ENCODE measurements at places on chromosomes 4 and X. TPM values are rescaled to one million over a fixed set of nuclear protein-coding genes. Genes with fewer than 3 reads are reported as not detected.

Gene STBD1
- total RNA-seq = 2.1 TPM

Gene SOD3
- total RNA-seq = 15.0 TPM

Gene CPZ
- 8.5 TPM for total RNA-seq

Gene ATP8A1
- total RNA-seq = 87.0 TPM

Gene REELD1
- total RNA-seq = 1.1 TPM

Gene DOCK11
- total RNA-seq = 68.9 TPM

Gene UBA6
- 114 TPM for total RNA-seq

Gene GC
- total RNA-seq = not detected

Gene ABCD1
- 18.7 TPM for total RNA-seq

GRCh38 chrX:151973851-151974335 is 583 bp downstream of the GABRE start:
- H3K4me3 ChIP-seq = peak overlapping the region; percentile 43
- H3K36me3 ChIP-seq = no peaks in the 10 kb centered on the region
- DNase-seq = no peak
- H3K27ac ChIP-seq = no peak overlapping the region

DNA sequence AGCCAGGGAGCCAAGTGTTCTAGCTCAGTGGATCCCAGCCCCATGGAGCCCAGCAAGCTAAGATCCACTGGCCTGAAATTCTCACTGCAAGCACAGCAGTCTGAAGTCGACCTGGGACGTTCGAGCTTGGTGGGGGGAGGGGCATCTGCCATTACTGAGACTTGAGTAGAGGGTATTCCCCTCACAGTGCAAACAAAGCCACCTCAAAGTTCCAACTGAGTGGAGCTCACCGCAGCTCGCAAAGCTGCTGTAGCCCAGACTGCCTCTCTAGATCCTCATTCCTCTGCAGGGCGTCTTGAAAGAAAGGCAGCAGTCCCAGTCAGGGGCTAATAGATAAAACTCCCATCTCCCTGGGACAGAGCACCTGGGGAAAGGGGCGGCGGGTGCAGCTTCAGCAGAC is 226.3 kb downstream of the ZIC3 start:
- DNase-seq = no peak
- H3K4me3 ChIP-seq = no peak overlapping the region
- H3K36me3 ChIP-seq = no peaks in the 10 kb centered on the region
- no peak overlapping the region for H3K27ac ChIP-seq
- H3K27me3 ChIP-seq = no peaks in the 10 kb centered on the region

DNA sequence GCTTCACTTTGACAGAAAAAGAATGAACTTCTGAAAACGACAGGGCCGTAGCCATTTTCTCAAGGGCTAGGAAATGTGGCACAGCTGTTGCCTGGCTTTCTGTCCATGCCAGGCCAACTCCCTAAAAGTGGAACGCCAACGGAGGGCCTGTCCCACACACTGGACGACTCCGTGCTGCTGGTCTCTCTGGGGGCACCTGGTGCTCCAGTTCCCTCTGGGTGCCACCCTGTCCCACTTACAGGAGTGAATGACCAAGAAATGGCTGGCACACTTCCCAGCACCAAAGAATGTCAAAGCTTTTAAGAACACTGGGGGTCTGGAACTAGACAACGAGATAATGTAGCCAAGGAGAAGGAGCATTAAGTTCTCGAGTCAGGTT is 40.9 kb downstream of the GATB start:
- H3K4me3 ChIP-seq = no peak overlapping the region
- H3K27ac ChIP-seq = no peak overlapping the region
- no peaks in the 10 kb centered on the region for H3K4me1 ChIP-seq
- no peak for DNase-seq
- peaks cover 6% of the 10 kb centered on the region for H3K36me3 ChIP-seq

DNA sequence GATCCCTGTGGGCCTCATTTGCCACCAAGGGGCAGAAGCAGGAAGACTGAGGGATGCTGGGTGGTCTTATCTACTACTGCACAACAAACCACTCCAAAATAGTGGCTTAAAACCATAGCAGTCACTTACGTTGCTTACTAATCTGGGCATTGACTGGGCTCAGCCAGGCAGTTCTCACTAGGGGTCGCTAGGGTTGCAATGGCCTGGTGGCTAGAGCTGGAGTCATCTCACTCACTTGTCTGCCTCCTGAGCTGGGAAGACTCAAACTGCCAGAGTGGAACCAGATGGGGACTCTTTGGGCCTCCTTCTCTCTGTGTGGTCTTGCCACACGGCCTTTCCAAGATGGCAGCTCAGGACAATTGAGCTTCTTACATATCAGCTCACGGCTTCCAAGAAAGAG is 216.3 kb upstream of the BCOR start:
- H3K27ac ChIP-seq = no peak overlapping the region
- no peaks in the 10 kb centered on the region for H3K4me1 ChIP-seq
- no peaks in the 10 kb centered on the region for H3K36me3 ChIP-seq
- no peak for DNase-seq
- H3K4me3 ChIP-seq = no peak overlapping the region

GRCh38 chr4:146511381-146511780 is 10.4 kb downstream of the SLC10A7 start:
- H3K4me3 ChIP-seq = no peak overlapping the region
- no peak for DNase-seq
- no peaks in the 10 kb centered on the region for H3K4me1 ChIP-seq
- H3K27me3 ChIP-seq = no peaks in the 10 kb centered on the region
- no peak overlapping the region for H3K27ac ChIP-seq

- peak overlapping the region; percentile 81 for H3K27ac ChIP-seq
- DNase-seq = no peak
- no peaks in the 10 kb centered on the region for H3K27me3 ChIP-seq
Measured at GRCh38 chr4:25879091-25879584, 16.4 kb upstream of the SEL1L3 start.

DNA sequence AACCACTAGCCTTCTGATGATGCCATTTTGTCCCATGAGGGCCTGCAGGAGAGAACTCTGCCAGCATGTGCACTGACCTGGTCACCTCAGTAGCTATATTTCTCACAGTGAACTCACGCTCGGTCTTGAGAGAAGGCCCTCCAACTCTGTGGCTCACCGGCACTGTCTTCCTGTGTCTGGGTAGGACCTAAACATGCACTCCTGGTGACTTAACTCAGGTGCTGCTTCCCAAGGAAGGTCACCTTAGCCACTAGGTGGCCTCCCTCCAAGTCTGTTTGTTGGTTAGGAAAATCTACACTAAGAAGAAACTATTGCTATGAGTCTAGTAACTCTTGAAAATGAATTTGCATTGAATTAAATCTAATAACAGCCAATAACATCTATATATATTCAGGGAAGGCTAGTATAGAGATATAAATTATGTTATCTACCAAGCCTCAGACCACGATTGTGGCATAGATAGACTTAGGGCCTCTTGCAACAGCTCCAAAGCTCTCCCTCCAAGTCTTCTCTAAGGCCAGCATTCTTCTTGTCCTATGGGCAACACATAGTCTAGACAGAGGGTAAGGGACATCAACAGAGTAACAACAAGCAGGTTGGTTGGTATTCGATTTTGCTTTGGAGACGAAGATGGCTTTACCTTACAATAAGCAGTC is 24.7 kb downstream of the TLR10 start:
- H3K4me1 ChIP-seq = peaks cover 6% of the 10 kb centered on the region
- no peaks in the 10 kb centered on the region for H3K27me3 ChIP-seq
- no peaks in the 10 kb centered on the region for H3K36me3 ChIP-seq
- no peak overlapping the region for H3K27ac ChIP-seq
- no peak for DNase-seq
- H3K4me3 ChIP-seq = no peak overlapping the region

DNA sequence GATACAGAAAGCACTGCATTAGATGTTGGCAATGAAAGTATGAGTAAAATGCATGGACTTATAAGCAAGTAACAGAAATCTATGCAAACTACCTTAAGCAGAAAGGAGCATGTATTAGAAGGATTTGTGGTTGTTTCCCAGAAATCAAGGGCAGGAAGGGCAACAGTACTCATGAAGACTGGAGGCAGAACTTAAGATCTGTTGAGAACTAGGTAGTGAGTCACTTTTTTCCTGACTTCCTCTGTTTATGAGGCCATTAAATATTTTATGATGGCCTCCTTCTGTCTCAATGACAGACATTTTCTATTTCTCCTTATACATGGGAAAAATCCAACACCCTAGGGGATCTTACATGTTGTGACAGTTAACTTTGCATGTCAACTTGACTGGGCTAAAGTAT is 398.2 kb downstream of the MID1IP1 start:
- no peaks in the 10 kb centered on the region for H3K36me3 ChIP-seq
- no peak overlapping the region for H3K27ac ChIP-seq
- H3K4me1 ChIP-seq = peaks cover 6% of the 10 kb centered on the region
- H3K4me3 ChIP-seq = no peak overlapping the region
- DNase-seq = no peak
- H3K27me3 ChIP-seq = no peaks in the 10 kb centered on the region

GRCh38 chr4:18069810-18070209 is 48.3 kb upstream of the LCORL start:
- no peak for DNase-seq
- H3K4me3 ChIP-seq = no peak overlapping the region

DNA sequence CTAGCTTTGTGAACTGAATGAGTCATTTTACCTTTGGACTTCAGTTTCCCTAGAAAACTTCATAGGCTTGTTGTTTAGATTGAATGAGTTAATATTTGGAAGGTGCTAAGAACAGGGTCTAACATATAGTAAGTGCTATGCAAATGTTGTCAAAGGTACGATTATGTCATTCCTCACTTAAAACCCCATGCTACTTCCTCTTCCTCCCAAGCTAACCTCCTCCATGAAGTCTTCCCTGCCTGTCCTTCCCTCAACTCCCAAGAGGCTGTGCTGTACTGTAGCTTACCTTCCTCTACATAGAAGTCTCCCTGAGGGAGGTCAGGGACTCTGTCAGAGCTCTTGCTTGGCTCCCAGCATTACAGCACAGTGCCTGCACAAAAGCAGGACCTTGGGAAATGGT is 103.4 kb upstream of the PJA1 start:
- no peak overlapping the region for H3K27ac ChIP-seq
- no peaks in the 10 kb centered on the region for H3K27me3 ChIP-seq
- no peaks in the 10 kb centered on the region for H3K4me1 ChIP-seq

DNA sequence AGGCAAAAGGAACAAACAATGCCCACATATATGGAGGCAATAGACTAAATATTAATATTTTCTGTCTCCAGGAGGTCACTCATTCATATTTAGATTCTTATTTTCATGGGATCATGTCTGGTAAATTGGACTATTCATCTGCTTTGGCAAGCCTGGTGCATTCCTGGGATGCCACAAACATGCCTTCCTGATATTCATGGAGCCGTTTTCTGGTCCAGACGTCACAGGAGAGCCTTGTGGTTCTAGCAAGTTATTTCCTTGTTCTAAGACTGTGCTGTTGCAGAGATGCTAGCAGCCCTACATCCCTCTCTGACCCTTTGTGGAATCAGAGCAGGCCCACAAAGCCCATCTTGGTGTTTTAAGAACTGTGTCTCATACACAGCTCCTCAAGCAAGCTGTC is 16.1 kb upstream of the EXOSC9 start:
- no peaks in the 10 kb centered on the region for H3K27me3 ChIP-seq
- H3K27ac ChIP-seq = no peak overlapping the region
- no peaks in the 10 kb centered on the region for H3K4me1 ChIP-seq
- no peaks in the 10 kb centered on the region for H3K36me3 ChIP-seq
- DNase-seq = no peak

DNA sequence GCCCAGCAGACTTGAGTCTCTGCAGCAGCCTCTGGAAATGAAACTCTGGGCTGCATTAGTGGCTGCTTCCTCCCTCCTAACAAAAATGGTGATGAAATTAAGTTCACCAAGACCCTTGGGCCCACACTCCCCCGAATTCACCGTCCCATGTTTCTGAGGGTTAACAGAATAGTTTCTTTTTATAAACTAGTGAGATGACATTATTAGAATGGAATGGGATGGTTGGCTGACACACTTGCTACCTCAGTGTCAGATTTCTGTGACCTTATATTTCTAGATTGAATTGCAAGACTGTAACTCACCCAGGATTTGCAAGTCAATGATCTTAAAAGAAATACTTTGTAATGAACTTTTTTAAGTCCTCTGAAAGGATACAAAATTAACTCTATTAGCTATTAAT is 127.1 kb downstream of the SHROOM3 start:
- H3K27ac ChIP-seq = no peak overlapping the region
- H3K4me1 ChIP-seq = no peaks in the 10 kb centered on the region
- H3K4me3 ChIP-seq = no peak overlapping the region
- DNase-seq = no peak

GRCh38 chr4:98343626-98344025 is 82.4 kb downstream of the RAP1GDS1 start:
- no peak overlapping the region for H3K4me3 ChIP-seq
- no peak overlapping the region for H3K27ac ChIP-seq
- no peaks in the 10 kb centered on the region for H3K4me1 ChIP-seq
- H3K27me3 ChIP-seq = no peaks in the 10 kb centered on the region

GRCh38 chrX:109472939-109473735 is 8.7 kb downstream of the GUCY2F start:
- no peak overlapping the region for H3K27ac ChIP-seq
- H3K36me3 ChIP-seq = no peaks in the 10 kb centered on the region
- no peak for DNase-seq
- no peaks in the 10 kb centered on the region for H3K4me1 ChIP-seq

DNA sequence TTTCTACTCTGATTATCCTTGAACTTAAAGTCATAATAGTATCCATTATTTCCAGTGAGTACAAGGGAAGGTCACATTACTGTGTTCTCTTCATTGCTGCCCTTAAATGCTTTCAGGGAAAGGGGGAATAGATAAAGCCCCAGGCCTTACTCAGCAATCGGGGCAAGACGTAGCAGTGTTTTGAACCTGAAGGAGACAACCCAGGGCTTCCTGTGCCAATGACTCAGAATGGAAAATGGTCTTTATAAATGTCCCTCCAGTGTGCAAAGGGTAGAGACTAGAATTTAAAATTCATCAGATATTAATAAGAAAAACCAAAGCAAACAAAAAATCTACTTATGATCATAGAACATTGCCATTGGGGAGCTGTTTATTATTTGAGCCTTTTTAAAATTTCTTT is 23.7 kb downstream of the TLR8 start:
- H3K4me1 ChIP-seq = no peaks in the 10 kb centered on the region
- DNase-seq = no peak
- H3K27me3 ChIP-seq = peaks cover 7% of the 10 kb centered on the region
- no peaks in the 10 kb centered on the region for H3K36me3 ChIP-seq
- H3K4me3 ChIP-seq = no peak overlapping the region

All from spleen (tissue), 13 donors.